Nephron progenitor cell (in vitro differentiated cells): ENCODE measurements at places on chromosomes 2 and 18.
A peak's percentile ranks its signal among the peaks of the same experiment; 100 is the strongest.

DNA sequence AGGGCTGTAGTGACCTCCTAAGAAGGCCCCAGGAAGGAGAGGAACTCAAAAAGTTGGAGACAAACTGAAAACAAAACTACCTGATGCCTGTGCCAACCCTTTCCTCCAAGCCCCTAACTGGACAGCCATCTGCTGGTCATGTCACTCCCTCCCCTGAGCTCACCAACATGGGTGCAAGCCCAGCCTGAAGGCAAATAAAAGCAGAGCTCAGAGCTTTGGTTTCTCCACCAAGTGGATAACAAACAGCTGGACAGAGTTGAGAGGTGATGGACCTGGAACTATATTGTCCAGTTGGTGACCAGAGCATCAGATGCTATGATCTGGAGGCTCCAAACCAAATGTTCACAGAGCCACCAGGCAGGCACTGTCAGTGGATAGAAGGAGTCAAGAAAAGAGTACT is 34.6 kb upstream of the MAL start:
- no peak for DNase-seq

- DNase-seq: peak; percentile 79
Measured at GRCh38 chr2:85750587-85751575, 2.9 kb upstream of the ATOH8 start.

- DNase-seq: no peak
Measured at GRCh38 chr18:79631096-79631507, 48.5 kb upstream of the CTDP1 start.

- no peak for DNase-seq
Measured at GRCh38 chr18:2425426-2426317, 145.6 kb downstream of the METTL4 start.

GRCh38 chr18:13028869-13029268 is 37.7 kb downstream of the CEP192 start:
- no peak for DNase-seq

DNA sequence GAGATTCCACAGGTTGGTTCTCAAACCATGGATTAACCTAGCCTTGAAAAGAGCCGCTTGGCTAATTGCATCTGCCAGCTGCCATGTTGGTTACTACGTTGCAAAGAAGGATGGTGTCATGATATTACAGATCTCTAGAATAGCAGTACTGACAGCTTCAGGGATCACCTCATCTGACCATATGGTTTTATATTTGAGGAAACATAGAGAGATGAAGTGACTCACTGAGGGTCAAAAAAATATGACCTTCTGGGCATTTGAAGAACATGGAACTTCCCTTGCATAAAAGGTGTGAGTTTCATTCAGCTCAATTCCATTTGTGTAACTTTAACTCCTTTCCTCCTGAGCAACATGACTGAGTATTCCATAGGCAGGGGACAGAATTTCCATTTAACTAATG is 242.3 kb downstream of the SETBP1 start:
- no peak for DNase-seq

GRCh38 chr2:59974051-59974766 is 579.2 kb downstream of the BCL11A start:
- DNase-seq: peak; percentile 7

DNA sequence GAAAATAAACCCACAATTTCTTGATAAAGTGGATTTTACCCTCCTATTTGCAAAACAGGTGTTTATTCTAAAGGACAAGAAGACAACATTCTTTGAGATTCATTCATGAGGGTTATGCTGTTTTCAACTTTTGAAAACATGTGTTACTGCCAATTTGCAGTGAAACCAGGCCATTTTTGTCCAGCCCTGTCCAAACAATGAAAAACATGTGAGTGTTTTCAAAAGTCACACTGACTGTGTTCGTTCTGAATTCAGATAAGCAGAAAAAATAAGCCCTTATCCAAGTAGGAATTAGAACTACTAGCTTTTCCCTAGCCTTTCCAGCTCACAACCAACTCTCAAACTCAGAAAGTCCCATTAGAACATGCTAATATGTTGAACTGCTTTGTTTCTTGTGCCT is 148.1 kb upstream of the PID1 start:
- DNase-seq: no peak

DNA sequence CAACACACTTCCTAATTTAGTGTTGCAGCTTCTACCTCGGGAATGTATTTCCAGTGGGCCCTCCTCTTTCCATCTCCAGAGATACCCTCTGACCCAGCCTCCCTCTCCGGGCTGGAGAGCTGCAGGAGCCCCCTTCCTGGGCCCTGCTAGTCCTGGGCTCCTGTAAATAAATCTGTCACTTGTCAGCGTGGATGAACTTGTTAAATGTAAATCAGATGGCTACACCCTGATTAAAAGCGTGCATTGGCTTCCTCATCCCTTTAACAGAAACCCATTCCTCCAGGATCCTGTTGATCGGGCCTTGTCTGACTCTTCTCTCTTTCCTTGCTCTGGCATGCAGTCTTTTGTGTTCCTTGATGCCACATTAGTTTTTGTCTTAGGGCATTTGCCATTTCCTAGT is 2.4 kb downstream of the ZNF236 start:
- DNase-seq: no peak

DNA sequence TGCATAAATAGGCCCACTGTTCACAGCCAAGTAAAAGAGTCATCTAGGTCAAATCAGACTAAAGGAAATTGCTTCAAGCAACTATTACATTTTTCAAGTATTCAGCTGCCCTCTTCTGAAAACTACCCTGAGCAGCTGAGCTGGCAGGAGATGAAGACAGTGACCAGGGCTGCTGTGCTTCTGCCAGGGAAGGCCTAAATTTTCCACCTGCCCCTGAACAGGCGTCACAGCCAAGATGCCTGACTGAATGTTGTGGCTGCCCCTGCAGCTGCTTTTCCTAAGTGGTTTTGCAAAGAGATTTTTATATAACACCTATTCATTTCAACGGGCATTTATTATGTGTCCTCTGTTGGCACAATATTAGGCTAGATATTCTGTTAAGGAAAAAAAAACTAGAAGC is 96.7 kb upstream of the RPE start:
- DNase-seq: no peak

GRCh38 chr2:160042054-160042453 is 20.4 kb downstream of the PLA2R1 start:
- no peak for DNase-seq

DNA sequence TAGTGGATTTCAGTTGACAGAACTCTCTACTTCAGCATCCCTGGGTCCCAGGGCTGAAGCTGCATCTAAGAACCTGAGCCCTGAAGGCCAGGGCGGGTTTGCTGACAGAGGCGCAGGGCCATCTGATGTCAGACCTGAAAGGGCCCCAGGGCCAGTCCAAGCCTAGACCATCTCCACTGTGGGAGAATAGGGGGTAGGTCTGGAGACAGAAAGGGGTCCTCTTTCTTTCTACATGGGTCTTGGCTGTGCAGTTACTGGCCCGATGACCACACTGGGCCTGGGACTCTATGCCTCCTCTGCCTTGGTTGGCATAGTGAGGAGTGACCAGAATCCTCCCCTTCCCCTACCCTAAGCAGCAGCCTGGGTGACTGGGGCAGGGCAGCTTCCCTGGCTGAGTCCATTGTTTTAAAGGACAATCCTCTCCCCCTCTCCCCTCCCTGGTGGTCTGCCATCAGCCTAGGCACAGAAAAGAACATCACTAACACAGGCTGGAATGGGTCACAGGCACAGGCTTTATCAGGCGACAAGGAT is 34.5 kb downstream of the HS1BP3 start:
- no peak for DNase-seq

DNA sequence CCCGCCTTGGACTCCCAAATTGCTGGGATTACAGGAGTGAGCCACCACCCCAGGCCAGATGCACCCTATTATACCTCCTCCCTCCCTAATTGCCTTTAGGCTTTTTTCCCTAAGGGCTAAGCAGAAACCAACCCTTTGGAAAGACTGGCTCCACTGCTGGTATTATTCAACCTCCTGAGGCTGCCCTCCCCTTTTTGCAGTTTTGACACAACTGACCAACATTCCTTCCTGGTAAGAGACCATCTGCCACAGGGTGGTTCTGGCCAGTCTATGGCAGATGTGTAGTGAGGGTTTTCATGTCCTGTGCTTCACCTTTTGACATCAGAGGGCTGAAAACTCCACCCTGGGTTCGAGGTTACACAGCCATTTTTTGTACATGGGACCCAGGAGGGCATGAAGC is 1785.3 kb upstream of the CELF4 start:
- no peak for DNase-seq

- no peak for DNase-seq
Measured at GRCh38 chr18:58871514-58872420, 7.1 kb downstream of the ZNF532 start.

DNA sequence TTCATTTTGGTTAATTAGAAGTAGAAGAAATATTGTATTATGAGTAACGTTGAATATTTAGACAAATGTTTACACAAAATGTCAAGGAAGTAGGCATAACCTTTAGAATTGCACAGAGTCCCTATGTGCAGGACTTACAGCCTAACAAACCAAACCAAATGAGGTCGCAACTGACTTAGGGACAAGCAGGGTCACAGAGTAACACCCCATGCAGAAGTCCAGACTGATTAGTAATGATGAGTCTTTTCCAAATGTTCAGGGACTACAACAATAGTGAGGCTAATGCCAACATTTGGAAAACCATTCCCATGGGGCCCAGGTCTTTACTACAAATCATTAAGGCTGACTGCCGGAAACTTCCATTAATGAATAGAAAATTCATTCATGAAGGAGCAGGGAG is 452.5 kb upstream of the CHAC2 start:
- no peak for DNase-seq

DNA sequence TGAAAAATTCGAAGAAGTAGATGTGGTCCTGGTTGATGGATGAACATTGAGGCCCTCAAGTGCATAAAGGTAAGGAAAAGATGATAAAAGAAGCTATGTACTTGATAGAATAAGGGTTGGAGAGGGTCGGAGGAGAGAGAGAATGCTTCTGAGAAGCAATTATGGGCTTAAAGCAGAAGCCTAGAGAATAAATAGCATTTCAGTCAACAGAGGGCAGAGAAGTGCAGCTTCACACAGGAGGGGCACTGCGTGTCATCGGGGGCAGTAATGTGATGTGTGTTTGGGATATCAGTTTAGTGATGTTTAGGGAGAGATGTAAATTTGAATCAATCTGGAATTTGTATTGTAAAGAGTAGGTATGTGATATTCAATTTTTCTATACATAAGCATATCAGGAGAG is 334.5 kb downstream of the PIK3C3 start:
- DNase-seq: no peak

GRCh38 chr2:229388731-229389130 is 117.6 kb upstream of the PID1 start:
- no peak for DNase-seq

GRCh38 chr2:150232321-150232720 is 255.1 kb downstream of the RND3 start:
- DNase-seq: no peak

DNA sequence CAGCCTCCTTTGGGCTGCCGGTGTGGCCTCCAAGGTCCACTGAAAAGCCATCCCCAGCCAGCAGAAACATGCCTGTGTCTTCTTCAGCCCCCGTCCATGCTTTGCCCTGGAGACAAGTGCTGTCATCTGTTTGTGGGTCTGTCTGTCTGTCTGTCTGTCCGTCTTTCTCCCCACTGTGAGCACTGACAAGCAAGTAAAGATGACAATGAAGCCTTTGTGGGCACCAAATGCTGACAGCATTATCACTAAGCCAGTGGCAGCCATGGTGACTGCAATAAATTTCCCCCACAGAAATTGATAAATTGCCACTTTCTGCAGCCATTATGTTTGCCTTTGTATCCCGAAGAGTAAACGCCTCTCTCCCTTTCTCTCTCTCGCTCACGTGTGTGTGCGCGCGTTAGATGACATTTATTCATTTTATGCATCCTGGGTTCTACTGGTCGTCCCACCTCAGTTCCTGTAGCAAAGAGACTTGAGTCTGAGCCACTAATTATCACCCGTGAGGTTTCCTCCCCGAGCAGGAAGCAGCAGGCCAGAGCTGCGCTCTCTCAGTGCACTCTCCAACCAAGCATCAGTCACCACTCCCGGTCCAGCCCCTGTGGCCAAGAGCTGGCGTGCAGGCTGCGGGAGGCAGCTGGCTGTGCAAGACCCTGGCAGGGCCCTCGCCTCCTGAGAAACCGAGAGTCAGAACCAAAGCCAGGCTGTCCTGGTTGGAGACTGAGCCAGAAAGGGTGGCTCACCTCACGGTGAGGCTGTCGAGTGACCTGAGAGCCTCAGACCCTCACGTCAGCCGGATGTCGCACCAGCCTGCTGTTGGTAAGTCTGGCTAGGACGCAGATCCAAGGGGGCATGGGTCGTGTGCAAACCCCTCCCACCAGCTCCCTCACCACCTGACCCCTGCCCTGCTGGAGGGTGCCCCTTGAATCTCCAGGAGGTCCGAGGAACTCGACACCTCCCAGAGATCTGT is 6.9 kb downstream of the STEAP3 start:
- DNase-seq: peak; percentile 28

- no peak for DNase-seq
Measured at GRCh38 chr2:175463589-175464310, 282.2 kb upstream of the ATP5MC3 start.

- DNase-seq: no peak
Measured at GRCh38 chr18:58218117-58218516, 174.1 kb downstream of the NEDD4L start.

DNA sequence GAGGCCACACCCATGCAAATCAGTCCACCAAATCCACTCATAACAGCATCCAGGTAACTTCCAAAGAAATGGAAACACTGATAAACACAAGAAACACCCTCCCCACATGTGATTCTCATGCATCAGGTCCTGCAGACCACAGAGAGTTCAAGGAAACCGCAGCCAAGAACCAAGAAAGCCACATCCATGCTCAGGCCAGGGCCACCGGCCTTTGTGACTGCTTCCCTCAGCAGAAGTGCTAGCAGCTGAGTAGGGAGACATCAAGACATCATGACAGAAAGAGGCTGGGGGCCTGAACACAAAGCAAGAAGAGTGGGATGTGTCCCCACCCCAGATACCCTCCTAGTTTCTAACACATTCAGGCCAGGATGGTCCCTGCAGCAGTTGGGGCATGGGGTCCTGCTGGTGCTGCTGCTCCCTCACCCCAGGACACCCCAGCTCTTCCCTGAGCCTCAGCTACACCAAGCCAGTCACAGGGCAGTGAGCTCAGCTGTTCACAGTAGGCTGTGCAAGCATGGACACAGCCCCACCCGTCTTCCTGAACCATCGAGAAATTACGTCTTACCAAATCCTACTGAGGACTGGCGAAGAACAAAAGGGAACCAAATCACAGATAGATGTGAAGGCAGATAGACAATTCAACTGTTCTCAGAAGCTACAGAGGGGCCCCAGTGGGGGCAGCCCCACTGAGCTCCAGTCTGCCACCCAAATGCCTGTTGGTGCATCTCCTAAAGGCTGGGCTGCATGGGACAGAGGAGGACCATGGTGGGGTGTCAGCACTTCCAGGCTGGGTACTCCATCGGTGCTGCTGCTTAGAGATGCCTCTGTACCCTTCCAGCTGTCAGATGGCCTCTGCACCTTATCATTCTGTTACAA is 60.9 kb downstream of the HDAC4 start:
- no peak for DNase-seq

GRCh38 chr2:82182270-82182669 is 1877.7 kb upstream of the LRRTM1 start:
- no peak for DNase-seq

DNA sequence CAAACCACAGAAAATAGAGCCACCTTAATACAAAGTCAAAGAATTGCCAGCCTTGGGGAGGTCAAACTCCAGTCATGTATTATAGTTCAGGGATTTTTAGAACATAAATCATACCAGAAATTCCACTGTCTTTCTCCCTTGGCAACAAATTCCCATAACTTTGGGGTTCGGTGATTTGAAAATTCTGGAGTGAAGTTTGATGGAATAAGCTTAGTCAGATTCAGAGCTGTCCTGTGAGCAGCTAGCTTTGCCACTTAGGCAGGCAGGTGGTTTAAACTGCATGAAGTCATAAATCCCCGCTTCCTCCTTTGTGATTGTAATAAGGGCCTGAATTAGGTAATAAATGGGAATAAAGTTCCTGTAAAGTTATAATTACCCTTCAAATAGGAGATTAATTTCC is 457.0 kb upstream of the HNMT start:
- DNase-seq: no peak
